M059J (cell line): ENCODE measurements at places on chromosomes 12 and 14.
A peak's percentile ranks its signal among the peaks of the same experiment; 100 is the strongest.

DNA sequence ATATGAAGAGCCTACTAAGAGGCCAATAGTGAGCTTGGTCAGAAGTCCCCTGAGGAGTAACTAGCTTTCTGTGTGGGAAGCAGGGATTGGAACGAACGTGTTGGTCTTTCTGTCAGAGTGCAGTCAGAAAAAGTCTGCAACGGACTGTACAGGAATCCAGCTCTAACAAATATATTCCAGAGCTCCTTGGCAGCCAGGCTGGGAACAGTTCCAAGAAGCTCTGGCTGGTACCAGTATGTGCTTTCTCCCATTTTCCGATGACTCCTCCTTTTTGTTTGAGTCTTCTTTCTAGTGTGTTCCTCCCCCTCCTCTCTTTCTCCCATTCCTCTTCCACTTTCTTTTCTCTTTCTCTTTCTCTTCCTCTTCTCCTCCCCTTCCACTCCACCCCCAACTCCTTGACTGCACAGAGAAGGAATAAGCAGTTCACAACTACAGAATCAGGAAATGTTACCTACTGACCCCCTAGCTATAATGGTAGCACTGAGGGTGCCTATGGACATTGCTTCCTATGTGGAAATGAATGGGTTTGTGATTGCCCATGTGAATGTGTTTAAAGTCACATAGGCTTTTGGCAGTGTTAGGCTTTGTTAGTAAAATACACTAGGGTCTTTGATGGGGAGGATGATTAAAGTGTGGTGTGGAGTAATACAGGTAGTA, 59.9 kb downstream of the TTLL5 start:
- peak; percentile 32 for DNase-seq

DNA sequence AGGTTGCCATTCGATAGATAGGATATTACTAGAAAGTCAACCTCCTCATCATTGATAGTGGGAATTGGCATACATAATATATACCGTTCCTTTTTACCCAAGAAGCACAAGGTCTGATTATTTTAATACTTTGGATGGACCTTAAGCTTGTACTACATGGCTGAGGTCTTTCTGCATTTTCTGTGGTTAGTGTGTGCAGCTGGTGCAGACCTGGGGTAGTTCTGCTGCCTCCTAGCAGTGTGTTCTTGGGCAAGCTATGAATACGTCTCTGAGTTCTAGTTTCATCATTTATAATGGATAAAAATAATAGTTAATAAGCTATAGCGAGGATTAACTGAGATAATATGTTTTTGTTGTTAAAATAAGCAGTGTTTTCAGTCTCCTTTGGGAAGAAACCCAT, 2.2 kb downstream of the ZDHHC17 start:
- no peak for DNase-seq

DNA sequence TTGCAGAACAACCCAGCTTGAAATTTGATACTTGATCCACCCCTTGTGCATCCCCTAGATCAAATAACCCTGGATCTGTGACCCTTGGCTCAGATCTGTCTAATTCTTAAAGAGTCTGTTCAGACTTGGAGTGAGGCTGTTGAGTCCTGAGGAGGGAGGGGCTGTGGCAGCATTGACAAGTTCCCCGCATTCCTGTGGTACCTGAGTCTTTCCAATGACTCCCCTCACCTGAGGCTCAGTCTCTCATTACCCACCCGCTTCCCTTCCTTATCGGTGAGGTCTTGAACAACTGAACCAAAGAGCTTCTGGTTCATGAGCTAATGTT, 16.1 kb upstream of the HDAC7 start:
- peak; percentile 18 for DNase-seq

- DNase-seq = peak; percentile 40
Observed at GRCh38 chr12:89525305-89525823, 483 bp downstream of the POC1B start.

DNA sequence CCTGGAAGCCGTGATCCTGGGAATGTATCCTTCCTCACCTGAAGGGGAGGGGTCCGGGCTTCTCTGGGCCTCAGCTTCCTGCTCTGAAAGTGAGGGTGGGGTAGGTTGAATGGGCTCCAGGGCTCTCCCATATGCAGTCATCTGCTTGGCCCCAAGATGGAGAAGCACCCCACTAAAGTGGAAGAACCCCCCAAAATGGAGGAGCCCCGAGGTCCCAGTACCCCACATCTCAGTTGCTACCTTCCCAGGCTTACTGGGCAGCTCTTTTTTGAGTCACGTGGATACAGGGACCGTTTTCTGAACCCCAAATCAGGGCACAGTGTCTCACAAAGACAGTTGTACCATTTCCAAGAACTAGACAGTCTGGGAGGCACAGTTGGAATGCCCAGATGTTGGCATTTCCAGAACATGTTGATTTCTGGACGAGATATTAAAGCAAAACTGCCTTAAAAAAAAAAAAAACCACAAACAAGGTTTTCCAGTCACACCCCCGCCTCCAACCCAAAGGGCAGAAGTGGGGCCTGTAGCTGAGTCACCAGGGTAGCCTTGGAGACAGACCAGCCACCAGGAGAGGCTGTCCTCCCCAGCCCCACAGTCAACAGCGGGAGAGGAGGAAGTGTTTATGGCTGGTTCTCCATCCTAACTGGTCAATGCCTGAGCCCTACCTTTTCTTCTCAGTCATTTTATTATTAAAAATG, 12.1 kb downstream of the VASH1 start:
- peak; percentile 87 for DNase-seq

- no peak for DNase-seq
Observed at GRCh38 chr12:75611041-75611440, 99.6 kb upstream of the KRR1 start.

DNA sequence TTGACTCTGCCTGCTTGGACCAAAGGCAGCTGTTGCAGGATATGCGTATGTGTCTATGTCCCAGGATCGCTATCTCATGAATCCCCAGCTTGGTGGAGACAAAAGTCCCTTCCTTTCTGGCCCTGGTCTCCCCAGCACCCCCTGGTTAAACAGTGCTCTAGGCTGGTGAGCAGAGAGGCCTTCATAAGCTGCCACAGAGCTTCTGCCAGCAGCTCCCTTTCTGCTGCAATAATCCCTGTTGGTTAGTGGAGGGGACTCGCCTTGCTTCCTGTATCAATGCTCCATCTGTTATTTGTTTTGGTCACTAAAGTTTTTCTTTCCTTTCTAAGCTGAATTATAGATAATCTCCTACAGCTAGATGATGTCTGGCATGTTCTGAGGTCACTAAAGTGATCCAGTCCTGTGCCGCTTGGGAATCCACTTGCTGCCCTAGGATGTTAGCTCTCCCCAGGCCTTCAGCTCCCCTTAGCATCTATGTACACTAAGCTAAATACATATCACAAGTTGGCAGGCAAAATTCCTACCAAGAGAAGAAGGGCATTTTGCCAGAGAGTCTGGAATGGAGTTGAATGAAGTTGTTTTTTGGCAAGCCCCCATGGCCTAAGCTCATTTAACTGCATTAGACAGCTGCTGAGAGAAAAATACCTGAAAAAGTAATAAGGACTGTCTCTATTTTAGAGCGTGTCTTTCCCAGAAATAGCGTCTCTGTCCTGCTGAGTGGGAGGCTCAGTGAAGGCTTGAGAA, 47.8 kb downstream of the RDH12 start:
- DNase-seq = no peak

DNA sequence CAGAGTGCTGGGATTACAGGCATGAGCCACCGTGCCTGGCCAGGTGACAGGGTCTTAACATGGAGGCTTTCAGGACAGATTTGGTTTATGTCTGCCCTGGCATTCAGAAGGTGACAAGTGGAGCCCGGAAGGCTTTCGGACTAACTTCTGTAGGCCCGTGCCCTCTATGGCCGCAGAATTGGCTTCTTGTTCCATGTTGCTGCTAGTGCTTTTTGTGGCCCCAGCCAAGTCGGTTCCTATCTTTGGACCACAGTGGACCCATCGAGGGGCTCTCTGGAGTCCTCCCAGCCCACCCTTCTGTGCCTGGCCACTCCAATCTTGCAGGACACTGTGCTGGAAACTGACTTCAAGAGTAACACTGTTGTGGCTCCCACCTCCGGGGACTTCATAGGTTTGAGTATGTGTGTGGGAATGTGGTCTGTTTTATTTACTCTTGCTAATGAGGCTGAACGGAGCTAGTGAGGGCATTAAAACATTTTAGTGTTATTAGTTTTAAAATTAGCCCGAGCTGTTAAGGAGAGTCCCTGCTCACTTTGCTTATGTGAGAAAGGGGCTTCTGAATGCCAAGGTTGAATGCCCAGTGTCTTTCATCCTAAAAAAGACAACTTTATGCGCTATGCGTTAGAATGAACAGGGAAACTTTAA, 245.9 kb downstream of the CACNA1C start:
- DNase-seq = no peak

DNA sequence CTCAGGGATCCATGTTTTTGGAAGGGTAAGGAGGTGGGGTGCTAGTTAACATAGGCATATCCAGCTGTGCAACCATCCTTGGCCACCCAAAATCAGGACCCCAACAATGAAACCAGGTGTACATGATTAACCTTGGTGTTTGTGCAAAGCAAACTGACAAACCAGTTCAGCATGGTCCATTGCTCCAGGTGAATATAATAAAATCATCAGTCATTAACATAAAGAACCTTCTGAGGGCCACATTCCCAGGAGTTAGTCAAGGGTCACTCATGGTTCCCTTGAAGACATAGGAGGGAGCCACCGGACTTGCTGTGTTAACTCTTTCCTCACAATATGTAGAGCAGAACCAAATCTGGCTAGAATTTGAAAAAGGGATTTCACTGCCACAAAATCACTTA, 17.8 kb downstream of the SLC38A2 start:
- DNase-seq = no peak

DNA sequence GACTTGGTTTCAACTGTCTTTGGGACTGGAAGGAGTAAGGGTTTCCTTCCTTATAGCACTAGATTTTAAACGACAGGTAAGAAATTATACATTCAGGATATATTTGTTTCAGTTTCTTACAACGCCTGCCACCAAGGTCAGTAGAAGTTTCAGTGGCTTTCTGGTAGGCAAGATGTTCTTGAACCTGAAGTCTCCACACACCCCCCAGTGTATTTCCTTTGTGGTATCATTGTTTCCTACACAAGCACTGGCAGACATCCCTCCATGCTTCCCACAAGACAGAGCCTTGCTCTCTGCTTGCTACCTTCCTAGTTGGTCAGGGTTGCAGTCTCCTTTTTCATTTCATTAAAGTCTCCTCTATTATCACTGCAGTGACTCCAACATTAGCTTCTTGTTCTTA, 283.1 kb downstream of the FLRT2 start:
- no peak for DNase-seq

DNA sequence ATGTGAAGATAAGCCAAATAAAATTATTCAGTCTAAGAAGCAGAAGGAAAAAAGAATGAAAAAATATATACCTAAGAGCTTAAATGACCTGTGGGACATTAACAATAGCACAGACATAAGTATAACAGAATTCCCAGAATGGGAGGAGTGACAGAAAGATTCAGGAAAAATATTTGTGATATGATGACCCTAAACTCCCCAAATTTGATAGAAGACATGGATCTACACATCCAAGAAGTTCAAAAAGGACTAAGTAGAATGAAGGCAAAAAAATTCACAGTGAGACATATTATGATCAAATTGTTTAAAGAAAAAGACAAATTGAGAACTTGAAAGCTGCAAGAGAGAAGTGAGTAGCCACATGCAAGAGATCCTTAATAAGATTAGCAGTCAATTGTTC, 211.4 kb upstream of the OR4E1 start:
- no peak for DNase-seq

GRCh38 chr12:93177208-93178153, 200.2 kb upstream of the NUDT4 start:
- peak; percentile 54 for DNase-seq

DNA sequence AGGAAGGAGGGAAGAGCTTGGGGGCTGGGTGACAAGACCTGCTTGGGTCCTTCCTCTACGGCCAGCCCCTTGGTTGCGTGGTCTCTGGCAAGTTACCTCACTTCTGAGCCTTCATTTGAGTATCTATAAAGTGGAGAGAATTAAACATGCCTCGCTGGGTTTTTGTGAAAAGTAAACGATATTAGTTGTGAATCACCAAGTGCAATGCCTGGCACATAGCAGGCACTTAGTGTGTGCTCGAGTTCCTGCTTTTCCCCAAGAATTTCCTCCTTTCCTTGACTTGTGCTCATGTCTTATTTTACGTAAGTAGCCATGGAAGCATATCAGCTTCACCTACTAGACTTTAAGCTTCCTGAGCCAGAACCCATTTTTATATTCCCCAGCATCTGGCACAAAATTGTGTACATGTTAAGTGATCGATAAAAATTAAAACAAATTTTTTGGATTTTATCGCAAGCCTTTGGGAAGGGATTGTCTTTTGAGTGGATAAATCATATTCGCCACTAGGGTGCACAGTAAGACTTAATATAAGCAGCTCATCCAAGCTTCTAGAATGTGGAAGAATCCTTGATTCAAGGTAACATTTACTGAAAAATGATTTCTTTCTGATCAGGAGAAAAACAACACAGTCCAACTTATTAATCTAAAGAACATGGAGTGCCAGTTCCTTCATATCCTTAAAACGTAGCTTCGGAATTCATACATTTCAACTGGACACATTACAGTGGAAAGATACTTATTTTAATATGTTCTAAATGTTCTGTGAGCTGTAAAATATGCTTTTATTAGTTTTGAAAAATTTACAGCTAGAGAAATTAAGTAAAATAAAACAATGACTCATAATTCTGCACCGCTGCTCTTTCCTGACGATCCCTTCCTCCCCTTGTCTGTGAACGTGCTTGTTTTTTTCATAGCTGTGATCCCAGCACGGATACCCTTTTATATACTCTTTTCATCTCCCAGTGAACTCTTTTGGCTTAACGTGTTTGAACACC, 62.0 kb downstream of the SLC25A47 start:
- DNase-seq = peak; percentile 65

- no peak for DNase-seq
Observed at GRCh38 chr14:61151251-61151650, 129.9 kb downstream of the TMEM30B start.

- no peak for DNase-seq
Observed at GRCh38 chr12:10086387-10086786, 12.4 kb downstream of the CLEC1A start.

- peak; percentile 52 for DNase-seq
Observed at GRCh38 chr12:90959538-90960139, 4.7 kb upstream of the CCER1 start.

- DNase-seq = no peak
Observed at GRCh38 chr12:99146185-99146584, 501.1 kb downstream of the APAF1 start.

DNA sequence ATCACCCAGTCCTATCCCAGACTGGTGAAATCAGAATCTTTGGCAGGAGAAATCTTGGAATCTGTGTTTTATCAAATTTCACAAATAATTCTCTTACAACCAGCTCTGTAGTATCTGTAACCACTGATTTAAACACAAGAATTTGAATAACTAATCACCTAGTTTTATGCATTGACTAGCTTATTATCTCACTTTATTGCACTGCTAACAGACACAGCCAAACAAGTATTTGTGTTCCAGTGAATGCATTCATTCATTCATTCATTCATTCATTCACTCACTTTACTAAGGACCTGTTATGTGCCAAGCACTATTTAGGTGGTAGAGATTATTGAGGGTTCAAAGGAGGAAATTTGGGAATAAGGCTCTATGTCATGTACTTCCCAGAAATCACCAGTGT, 16.2 kb downstream of the LRRC74A start:
- DNase-seq = no peak

DNA sequence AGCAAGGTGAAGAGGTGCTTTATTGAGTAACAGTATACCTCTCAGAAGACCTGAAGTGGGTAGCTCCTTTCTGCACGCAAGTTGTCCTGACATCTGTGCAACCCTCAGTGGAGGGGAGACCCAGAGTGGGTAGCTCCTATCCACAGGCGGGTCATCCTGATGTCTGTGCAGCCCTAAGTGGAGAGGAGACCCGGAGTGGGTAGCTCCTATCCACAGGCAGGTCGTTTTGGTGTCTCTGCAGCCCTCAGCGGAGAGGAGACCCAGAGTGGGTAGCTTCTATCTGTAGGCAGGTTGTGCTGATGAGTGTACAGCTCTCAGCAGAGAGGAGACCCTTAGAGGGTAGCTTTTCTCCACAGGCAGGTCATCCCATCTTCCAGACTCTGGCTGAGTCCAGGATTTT, 45.1 kb upstream of the PRPF39 start:
- DNase-seq = no peak
